Activated CD4-positive, alpha-beta T cell treated with anti-CD3 and anti-CD28 coated beads, Interleukin-10, Interleukin-2, amounts not matched to agents 100 ng/mL and 50 ng/mL, durations not matched to agents 16 hours and 8 hours (primary cell): ENCODE measurements at places on chromosomes 3 and 15.

- DNase-seq = no peak
Observed at GRCh38 chr3:53346922-53347260, 452 bp downstream of the DCP1A start.

GRCh38 chr15:58459560-58459959, 27.8 kb downstream of the LIPC start:
- DNase-seq = no peak

GRCh38 chr3:164406281-164406680, 672.0 kb downstream of the SI start:
- DNase-seq = no peak

GRCh38 chr3:123113889-123114450, 47.1 kb downstream of the PDIA5 start:
- DNase-seq = no peak

DNA sequence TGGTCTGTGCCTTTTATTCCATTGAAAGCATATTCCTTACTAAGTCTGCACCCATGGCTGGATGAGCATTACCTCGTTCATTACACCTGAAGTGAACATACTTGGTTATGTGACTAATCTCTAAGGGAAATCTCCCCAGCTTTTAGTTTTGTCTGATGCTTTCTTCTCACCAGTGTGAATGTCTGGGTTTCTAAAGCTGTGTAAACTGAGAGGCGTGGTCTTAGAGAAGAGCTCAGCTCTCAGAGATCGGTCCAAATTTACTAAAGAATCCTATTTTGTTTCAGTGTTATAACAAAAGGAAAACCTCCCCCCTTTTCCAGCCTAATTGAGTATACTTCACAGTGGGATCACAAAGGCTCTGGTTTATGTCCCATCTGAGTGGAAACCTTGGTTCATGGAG, 352.3 kb downstream of the PTPRG start:
- no peak for DNase-seq

DNA sequence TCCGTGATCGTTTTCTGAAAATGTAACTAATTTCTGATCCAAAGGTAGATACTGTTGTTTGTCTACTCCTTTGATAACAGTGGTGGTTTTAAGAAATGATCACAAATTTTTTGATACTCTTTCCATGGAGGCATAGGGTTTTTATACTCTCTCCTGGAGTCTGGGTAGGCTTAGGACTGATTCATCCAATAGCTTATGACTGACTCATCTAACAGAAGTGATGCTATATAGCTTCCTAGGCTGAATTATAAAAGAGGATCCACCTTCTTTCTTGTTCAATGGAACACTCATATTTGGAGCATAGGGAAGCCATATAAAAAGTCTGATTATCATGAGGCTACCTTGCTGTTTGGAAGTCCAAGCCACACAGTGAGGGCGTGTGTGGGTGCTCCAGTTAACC, 84.3 kb downstream of the CHST2 start:
- DNase-seq = no peak

- DNase-seq = no peak
Observed at GRCh38 chr3:178810181-178810580, 261.4 kb downstream of the ZMAT3 start.

GRCh38 chr3:143247073-143247472, 127.5 kb downstream of the CHST2 start:
- DNase-seq = no peak

- peak; percentile 69 for DNase-seq
Observed at GRCh38 chr15:69729167-69729748, 276.6 kb downstream of the RPLP1 start.

DNA sequence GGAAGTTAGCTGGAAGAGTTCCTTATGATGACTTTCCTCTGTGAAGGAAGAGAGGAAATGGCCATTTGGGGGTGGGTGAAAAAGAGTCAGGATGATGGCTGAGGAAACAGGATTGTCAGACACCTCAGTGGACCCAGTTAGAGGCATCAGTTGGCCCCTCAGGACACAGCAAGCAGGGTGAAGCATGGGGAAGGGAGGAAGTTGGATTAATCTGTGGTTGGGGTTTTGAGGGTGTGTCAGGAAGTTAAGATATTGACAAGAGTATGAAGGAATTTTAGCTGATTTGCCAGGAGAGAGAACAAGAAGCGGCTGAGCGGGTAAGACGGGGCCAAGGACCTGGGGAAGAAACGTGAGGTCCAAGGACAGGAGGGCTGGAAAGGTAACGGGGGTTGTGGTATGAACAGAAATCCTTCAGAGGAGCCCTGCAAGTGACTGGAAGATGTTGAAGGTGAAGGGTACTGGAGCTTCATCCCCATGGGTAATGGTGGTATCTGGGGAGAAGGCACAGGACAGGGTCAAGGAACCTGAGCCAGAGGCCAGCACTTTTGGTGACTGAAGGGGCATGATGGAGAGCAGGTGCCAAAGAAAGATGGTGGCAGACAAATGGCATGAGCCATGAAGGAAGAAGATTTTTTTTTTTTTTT, 2.7 kb downstream of the UQCC5 start:
- no peak for DNase-seq

- DNase-seq = peak; percentile 52
Observed at GRCh38 chr3:132641837-132642538, 17.6 kb downstream of the ACAD11 start.

GRCh38 chr3:15585111-15585845, 16.1 kb downstream of the HACL1 start:
- DNase-seq = no peak

- DNase-seq = peak; percentile 3
Observed at GRCh38 chr3:194879991-194880939, 194.6 kb downstream of the FAM43A start.

DNA sequence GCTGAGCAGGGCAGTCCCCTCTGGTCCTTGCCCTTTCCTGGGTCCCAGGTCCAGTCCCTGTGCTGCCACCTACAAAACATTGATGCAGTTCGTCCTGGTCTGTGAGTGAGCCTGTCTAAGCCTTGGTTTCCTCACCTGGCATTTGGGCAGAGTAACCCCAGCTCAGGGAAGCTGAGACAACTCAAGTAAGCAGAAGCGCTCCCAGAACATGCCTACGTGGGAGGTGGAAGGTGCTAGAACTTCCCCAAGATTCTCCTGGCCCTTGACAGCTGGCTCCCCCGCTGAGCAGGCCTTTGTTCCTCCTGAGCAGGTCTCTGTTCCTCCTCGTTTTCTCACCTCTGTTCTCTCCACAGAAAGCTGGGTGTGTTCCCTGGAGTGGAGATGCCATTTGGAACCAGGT, 30.5 kb downstream of the PRR20G start:
- no peak for DNase-seq

GRCh38 chr3:134381076-134381475, 6.8 kb upstream of the AMOTL2 start:
- no peak for DNase-seq

- DNase-seq = no peak
Observed at GRCh38 chr15:58616171-58616570, 133.3 kb downstream of the ADAM10 start.

DNA sequence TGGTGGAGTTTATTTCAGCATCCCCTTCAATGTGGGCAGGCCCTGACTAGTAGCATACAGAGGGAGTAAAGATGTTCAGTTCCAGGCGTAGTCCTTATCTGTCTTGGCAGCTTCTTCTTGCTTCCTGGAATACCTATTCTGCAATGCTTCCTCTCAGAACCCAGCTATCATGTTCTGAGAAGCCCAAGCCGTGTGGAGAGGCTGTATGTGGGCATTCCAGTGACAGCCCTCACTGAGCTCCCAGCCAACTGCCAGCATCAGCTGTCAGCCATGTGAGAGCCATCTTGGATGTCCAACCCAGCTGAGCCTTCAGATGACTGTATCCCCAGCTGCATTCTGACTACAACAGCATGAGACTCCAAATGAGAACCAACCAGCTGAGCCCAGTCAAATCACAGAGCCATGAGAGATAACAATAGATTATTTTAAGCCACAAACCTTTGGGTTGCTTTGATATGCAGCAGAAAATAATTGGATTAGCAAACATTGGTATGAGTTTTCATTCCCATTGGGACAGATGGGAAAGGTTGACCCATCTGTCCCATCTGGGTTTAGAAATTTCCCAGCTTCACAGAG, 8.4 kb upstream of the CMTM7 start:
- DNase-seq = no peak

DNA sequence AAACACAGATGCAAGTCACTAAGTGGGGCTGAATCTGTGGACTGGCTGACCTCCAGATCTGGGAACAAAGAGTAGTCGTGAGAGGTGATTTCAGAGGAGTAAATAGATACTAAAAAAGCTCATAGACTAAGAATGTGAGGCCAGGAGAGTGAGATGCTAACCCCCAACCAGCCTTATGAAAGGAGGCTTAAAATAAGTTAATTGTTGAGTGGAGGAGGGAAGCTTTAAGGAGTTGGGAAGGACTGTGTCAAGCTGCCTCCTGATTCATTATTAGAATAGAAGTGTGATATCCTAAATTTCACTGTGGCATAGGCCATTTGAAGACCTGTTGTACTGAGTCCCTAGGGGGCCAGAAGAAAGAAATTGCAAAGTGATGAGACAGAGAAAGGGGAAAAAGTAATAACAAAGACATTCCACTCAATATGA, 107.6 kb downstream of the RBPMS2 start:
- no peak for DNase-seq

- DNase-seq = no peak
Observed at GRCh38 chr3:87968668-87969067, 90.1 kb downstream of the CGGBP1 start.

DNA sequence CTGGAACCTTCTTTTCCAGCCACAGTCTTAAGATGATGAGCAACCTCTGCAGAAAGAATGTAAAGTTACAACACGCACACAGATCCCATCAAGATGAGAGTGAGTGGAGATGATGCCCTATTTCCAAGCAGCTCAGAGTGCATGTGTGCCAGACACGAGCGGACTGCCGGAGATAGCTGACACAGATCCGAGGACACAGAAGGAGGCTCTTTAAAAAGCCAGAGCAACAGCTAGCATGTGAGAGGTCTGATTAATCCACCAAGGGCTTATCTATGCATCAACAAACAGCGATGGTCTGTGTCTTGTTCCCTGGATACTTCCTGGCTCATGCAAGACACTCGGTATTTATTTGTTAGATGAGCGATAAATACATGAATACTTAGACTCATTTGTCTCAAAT, 128.6 kb upstream of the DLG1 start:
- no peak for DNase-seq

DNA sequence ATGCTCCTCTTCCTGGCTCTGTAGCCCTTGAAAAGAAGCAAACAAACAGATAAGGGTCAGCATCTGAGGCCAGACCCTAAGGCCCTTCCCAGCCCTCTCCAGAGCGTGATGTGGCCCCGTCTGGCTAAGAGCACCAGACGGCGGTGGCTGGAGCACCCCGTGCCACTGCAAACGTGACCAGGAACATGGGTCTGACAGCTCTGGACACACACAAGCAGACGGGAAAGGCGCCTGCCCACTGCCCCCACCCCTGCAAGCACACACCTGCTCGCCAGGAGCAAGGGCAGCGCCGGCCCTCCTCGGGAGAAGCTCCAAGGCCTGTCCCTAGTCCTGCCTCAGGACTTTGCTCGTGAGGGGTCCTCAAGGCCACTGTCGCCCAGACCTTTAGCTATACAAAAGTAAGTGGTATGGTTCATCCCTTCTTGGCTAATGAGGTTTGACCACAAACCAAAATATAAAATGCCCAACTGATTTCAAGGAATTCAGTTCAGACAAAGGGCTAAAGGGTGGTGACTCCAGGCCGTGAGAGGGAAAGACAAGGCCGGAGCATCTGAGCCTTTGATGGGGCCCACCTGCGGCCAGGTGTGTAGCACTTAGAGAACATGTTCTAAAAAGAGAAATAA, 90.4 kb downstream of the XXYLT1 start:
- no peak for DNase-seq

- DNase-seq = peak; percentile 50
Observed at GRCh38 chr3:11643201-11643603, 513 bp downstream of the VGLL4 start.

DNA sequence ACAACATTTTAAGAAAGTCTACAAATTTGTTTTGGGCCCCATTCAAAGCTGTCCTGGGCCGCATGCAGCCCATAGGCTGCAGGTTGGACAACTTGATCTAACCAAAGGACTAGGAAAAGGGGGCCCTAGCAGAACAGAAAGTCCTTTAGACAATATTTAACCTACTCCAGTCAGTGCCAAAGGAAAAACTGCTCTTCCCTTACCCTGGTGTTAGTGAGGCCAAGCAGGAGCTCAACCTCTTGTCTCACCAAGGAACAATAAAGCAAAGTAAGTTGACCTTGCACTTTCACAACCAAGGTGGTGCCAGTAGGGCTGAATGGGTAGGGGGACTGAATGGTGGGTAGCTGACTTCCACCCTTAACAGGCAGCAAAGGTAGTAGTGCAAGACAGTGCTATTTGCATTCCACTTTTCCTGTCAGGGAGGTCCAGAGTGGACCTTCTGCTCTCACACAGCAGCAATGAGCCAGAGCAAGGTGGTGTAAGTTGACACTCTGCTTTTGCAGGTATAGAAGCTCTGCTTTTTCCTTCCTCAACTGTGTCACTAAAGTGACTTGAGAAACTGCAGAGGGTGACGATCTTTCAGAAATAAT, 124.9 kb downstream of the WDR72 start:
- DNase-seq = no peak
